SW 1271 (cell line): ENCODE measurements at places on chromosomes 1 and 21.

GRCh38 chr1:198933515-198934222 lies 294.8 kb downstream of the PTPRC start:
- DNase-seq = no peak

DNA sequence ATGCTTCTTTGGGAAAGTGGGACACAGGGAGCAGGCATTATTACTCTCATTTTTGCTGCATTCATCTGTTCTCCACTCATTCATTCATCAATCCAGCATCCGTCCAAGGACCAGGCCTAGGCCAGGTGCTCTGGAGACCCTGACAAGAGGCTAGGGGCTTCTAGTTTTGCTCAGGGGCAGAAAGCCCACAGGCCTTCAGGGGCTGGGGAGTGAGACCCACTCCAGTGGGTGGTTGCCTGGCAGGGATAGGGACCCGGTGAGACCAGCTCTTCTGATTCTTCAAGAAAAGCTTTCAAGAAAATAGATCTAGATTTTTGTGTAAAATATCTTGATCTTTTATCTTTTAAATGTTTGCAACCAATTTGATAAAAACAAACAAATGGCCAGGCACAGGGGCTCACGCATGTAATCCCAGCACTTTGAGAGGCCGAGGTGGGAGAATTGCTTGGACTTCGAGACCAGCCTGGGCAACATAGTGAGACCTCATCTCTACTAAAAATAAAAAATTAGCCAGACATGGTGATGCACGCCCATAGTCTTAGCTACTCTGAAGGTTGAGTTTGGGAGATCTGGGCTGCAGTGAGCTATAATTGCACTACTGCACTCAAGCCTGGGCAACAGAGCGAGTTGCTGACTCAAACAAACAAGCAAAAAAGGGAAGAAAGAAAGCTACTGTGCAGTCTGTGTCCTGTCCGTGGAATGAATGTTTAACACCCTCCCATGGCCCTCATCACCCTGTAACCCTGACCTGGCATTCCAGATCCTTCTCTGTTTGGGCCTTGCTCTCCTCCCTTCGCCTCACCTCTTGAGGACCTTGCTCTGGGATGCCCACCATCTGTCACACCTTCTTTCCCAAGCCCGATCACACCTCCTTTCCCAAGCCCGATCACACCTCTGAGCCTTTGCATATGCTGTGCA lies 17.3 kb upstream of the LRP8 start:
- DNase-seq = no peak

DNA sequence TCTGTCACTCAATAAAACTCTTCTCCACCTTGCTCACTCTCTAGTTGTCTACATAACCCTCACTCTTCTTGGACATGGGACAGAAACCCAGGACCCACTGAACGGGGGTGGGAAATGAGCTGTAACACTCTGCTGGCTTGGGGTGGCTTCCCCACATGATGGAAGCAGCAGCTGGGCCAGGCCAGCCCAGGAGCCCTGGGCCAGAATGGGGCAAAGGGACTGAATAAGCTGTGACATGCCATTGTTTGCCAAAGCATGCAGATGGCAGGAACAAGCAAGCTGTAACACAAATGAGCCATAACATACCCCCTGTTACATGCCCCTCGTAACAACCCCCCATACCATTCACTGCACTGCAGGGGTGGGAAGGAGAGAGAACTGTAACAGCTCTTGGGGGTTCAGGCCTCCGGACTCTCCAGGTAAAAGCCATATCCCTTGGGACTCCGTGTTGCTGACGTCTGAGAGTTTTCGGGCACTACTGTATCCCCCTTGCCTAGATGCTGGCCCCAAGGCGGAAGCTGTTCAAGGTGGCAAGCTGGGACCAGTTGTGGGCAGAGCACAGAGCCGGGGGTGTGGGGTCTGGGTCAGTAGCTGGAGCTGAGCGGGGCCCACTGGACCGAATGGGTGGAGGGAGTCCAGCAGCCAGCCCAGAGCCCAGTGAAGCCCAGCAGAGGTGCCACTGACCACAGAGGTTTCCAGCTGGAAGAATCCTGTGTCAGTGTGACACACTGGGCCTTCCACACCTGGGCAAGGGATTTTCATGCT lies 56.1 kb upstream of the DMRTB1 start:
- DNase-seq = no peak

GRCh38 chr1:201895120-201895665 lies 6.5 kb downstream of the SHISA4 start:
- DNase-seq = no peak

DNA sequence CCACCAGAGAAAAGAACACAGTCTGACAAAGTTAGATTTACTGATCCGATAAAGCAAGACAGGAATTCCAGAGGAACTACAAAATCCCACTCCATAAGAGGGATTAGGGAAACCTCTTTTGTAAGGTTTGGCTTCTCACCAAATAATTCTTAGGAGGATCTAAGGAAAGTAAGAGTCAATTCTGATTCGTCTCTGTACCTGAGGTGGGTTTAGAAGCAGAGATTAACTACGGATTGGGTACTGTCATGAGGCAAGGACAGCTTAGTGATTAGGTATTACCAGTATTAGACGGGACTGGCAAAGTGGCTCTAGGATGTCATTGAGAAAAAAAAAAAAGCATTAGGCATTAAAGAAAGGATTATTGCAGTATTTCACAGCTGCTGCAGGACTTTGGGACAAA lies 371.7 kb upstream of the BRINP3 start:
- no peak for DNase-seq

DNA sequence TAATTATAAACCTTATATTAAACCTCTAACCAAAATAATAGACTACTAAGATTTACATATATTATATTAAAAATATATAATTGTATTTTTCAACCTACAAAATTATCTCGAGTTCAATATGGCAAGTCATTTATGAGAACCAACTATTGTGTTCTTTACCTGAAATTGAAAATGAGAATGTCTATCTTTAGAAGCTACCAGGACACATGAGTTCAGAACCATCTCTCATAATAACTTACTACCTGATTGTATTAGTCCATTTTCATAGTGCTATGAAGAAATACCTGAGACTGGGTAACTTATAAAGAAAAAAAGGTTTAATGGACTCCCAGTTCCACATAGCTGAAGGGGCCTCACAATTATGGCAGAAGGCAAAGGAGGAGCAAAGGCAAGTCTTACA lies 6.8 kb downstream of the HAO2 start:
- no peak for DNase-seq

GRCh38 chr1:244155661-244156060 lies 104.6 kb downstream of the ZBTB18 start:
- no peak for DNase-seq

DNA sequence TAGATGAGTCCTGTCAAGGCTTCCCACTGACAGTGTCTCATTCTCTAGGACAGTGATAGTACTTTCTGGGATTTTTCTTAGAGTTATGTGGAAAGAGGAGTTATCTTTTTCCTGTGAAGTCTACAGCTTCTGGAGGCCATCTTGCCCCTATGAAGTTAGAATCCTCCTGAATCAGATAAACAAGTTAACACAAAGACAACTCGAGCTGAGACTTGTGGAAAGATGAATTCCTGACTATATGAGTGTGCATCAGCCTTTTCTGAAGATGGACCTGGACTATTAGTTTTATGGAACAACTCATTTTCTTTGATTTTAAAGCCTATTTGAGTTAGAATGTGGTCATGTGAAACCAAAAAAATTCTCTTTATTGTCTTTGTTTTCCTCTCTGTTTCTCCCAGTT lies 290.9 kb downstream of the LRRIQ3 start:
- no peak for DNase-seq

DNA sequence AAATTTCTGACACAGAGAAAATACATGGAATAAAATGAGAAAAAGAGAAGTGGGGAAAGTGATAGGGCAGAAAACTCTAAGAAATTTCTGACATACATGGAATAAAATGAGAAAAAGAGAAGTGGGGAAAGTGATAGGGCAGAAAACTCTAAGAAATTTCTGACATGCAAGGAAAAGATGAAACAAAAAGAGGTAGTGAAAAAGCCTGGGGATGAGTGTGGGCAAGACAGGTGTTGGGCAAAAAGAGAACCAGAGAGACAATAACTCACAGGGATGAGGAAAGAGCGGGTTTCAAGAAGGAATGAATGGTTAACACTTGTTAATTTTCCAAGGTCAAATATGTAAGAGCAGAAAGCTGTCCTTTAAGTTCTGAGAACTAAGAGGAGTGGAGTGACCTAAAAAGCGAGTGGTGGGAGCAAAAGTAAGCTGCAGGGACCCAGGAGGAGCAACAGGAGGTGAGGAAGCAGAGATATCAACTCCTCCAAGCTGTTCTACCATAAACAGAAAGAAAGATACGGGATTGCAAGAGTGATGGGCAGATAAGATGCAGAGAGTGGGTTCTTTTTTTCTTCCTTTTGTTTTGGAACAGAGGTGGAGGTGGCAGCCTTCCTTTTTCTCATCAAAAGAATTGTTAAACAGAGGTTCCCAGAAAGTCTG lies 29.9 kb upstream of the EXO1 start:
- no peak for DNase-seq
